NCI-H2227 treated with DMSO at 0.1 percent for 48 hours (cell line): ENCODE measurements at places on chromosomes 2 and 18.

DNA sequence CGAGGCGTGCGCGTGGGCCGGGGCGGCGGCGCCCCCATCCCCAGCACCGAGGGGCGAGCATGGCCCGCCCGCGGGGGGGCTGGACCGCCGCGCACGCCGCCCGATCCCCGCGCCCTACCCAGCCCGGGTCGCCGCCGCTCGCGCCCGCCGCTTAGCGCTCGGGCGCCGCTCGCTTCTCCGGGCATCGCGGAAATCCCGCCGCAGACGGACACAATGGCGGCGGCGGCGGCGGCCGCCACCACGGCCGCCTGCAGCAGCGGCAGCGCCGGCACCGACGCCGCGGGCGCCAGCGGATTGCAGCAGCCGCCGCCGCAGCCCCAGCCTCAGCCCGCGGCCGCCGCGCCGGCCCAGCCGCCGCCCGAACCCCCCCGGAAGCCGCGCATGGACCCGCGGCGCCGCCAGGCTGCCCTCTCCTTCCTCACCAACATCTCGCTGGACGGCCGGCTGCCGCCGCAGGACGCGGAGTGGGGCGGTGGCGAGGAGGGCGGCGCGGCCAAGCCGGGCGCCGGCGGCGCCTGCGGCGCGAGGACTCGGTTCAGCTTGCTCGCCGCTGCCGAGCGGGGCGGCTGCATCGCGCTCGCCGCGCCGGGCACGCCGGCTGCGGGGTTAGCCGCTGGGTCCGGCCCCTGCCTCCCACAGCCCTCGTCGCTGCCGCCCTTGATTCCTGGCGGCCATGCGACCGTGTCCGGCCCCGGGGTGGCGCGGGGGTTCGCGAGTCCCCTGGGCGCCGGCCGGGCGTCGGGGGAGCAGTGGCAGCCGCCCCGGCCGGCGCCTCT is 453 bp downstream of the CABLES1 start:
- DNase-seq, result no peak

- no peak for DNase-seq
Measured at GRCh38 chr18:79460481-79461300, 65.0 kb downstream of the NFATC1 start.

- DNase-seq, result no peak
Measured at GRCh38 chr2:200664770-200665494, 79.1 kb downstream of the AOX1 start.

DNA sequence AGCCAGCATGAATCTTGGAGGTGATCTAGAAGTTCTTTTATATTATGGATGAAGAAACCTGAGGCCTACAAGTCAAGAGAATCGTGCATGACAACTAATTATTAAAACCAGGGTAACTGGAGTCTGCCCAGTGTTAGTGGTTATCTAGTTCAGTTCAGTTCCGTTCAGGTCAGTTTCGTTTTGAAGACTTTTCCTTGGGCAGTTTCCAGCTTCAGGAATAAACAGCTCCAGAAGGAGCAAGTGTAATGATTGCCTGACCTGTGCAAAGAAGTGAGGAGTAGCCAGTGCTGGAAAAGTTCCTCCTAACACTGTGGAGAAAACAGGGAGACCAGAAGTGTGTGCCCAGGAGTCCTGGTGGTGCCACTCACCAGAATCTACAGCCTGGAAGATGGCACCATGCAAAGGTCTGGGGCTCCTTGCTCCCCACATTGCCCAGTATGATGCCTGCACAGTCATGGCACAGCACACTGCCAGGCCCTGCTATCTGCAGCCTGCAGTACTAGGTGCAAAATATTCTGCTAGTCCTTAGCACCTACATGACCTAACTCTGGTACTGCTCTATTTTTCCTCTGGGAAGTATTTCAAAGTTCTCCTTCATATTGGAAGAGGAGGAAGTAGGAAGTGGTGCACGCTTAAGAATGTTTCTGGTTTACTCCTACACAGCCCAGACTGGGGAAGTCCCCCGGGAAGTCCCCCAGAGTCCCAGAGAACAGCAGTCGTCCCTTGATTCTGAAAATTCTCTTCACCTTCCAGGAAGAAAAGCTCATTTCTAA is 65.8 kb downstream of the SUMO1 start:
- no peak for DNase-seq

- no peak for DNase-seq
Measured at GRCh38 chr2:168157926-168158325, 89.5 kb downstream of the STK39 start.

GRCh38 chr2:191869178-191869577 is 22.3 kb upstream of the CAVIN2 start:
- DNase-seq, result peak; percentile 86

DNA sequence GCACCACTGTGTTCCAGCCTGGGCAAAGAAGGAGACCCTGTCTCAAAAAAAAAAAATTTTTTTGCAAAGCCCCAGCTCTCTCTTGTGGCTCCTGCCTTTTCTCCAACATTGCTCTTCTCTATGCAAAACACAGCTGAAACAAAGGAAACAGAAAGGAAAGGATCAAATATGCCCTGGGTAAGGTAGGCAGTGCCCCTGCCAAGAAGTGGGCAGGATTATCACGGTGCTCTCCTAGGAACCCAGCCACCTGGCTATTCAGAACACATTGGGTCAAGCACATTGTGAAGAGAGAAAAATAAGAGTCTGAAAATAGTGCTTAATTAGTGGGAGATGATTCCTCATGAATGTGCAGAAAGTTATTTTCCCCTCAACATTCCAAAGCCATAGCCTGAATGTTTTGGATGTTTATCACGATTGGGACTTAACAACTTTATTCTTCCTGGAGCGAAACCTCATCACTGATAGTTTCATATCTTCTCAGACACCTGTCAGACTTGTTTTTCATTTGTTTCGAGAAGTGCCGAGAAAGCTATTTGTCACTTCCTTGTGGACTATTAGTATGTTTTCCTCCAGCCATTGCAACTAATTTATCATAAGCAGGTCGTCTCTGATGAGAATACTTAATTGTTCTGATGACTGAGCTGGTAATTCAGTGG is 42.7 kb upstream of the RPL31 start:
- no peak for DNase-seq

DNA sequence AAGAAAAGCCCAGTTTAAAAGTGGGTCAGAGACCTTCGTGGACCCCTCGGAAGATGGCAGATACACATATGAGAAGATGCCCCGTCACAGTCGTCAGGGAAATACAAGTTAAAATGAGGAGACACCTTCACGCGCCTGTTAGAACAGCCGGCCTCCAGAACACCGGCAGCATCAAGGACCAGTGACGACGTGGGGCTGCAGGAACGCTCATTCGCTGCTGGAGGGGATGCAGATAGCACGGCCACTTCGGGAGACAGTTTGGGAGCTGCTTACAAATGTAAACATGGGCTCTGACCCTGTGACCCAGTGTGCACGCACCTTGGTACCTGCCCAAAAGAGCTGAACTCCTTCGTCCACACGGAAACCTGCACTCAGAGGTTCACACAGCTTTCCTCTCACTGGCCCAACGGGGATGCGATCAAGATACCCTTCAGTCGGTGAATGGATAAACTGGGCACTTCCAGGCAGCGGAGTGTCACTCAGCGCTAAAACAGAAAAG is 83.7 kb upstream of the CTDP1 start:
- DNase-seq, result no peak

DNA sequence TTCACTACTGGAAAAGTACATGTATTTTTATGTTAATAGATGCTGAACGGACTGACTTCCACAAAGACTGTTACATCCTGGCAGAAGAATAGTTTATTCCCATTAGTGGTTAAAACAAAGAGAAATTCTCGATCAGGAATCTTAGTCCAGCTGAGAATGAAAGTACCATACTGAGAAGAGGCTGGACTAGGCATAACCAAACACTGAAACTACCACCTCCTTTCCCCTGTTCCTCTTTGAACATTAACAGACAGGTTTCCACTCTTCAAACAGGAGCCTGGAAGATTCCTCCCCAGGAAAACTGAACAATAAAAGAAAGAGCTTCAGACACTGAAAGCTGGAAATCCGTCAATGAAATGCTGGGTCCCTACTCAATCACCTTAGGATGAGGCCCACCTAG is 25.8 kb downstream of the LDAH start:
- DNase-seq, result no peak

GRCh38 chr2:37858400-37858711 is 66.7 kb upstream of the RMDN2 start:
- DNase-seq, result no peak

DNA sequence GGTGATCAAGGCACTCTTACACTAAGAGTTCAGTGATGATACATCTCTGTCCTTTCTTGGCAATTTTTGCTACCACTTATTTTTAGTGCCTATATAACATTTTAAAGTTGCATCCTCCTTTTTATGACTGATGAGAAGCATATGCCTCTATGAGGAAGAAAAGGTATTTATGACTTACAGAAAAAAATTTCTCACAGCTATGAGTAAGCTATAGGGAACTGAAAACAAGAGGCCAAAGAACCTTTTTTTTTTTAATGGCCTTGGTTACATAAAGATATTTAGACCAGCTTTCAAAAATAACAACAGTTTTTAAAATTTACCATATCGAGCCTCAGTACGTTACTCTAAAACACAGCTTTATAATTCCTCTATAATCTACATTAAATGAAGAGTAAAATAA is 21.3 kb downstream of the MBD5 start:
- no peak for DNase-seq

DNA sequence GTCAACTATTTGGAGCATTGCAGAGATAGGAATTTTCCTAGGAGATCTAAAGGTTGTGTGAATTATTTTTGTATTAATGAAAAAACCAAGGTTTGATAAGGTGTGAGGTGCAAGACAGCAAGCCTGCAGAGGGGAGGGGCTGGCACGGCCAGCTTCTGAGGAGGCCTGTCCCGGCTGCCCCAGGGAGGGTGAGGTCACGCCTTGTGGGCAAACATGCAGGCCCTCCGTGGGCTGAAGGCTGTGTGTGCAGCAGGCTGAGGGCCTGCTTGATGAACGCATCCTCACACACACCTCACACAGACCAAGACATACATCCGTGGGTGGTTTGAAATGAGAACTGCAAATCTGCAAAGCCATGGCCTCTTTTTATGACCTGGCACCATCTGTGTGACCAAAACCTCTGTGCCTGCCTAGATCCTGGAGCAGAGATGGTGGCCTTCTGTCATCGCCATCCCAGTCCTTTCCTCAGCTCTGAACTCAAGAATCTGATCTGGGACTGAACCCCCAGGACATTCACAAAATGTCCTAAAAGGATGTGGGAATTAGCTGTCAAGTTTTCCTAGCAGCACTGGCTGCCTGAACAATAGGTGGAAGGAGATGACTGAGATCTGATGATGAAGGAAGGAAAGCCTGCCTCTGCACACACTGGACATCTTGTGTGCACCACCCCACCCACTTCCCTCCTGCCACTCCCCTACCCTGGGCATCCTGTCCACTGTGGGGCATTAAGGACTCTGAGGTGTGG is 102.4 kb upstream of the MGAT4A start:
- no peak for DNase-seq

GRCh38 chr2:74833418-74834233 is at the start of gene HK2:
HK2 (plus strand) TSS chr2:74834127; CDS start chr2:74834581, 454 bp downstream.
- DNase-seq, result peak; percentile 83

- DNase-seq, result no peak
Measured at GRCh38 chr2:59892398-59892797, 661.1 kb downstream of the BCL11A start.

DNA sequence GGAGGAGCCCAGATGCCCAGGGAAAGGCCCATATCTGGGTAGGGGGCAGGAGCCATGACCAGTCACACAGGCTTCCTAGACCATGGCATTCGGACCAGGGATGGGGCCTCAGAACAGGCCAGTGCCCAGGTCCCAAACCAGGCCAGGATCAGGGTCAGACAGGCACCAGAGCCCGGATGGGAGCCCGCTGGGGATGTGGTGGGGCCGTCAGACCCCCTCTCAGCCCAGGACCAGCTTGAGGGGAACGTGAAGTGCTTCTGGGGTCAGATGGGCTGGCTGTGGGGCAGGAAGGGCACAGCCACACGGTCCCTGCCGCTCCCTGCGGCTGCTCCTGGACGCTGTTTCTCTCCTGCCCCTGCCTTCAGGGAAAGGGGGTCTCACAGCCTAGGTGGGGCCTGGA is 39.1 kb downstream of the SNED1 start:
- DNase-seq, result no peak

GRCh38 chr2:234768608-234769196 is 183.1 kb upstream of the SH3BP4 start:
- no peak for DNase-seq

GRCh38 chr2:25851740-25852503 is 26.4 kb downstream of the ASXL2 start:
- DNase-seq, result peak; percentile 59

- no peak for DNase-seq
Measured at GRCh38 chr2:240478346-240479110, 43.1 kb downstream of the GPC1 start.

GRCh38 chr2:133711201-133711600 is 142.9 kb upstream of the NCKAP5 start:
- DNase-seq, result peak; percentile 12

GRCh38 chr2:69013142-69013839 is at the start of gene ANTXR1:
ANTXR1 (plus strand) TSS chr2:69013179; CDS start chr2:69013500, 321 bp downstream.
- peak; percentile 83 for DNase-seq

DNA sequence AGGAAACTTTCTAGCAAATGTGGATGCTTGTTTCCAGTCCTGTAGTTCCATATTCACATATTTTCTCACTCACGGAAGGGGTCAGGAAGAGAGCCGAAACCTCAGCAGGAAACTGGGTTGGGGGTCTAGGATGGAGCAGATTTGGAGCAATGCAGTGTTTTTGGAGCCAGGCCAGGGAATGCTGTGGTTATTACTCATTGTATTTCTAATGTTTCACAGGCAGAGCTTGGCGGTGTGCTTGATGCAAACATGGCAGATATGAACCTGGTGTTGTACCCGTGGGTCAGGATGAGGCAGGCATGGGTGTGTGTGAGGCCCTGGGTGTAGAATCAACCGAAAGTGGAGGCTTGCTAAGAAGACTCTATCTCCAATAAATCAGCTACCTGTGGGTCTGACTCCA is 34.6 kb upstream of the ACKR3 start:
- no peak for DNase-seq

- no peak for DNase-seq
Measured at GRCh38 chr2:239263231-239263630, 137.6 kb downstream of the HDAC4 start.

GRCh38 chr2:190354003-190354690 is 10.8 kb downstream of the INPP1 start:
- no peak for DNase-seq

DNA sequence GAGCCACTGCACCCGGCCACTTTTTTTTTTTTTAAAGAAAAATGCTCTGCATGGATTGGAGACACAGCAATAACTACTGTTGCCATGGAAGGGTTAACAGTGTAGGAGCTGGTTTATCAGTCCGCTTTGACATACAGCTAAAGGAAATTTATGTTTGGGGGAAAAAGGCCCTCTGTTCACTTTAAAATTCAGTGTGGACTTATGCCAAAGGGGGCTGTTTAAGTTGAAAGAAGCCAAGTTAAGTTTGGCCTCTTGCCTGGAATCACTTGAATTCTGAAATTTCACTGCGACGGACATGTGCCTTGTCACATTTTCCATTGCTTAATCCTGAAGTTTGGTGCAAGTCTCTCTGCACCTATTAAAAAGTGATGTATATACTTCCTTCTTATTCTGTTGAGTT is 3.1 kb downstream of the KCNE4 start:
- DNase-seq, result no peak

DNA sequence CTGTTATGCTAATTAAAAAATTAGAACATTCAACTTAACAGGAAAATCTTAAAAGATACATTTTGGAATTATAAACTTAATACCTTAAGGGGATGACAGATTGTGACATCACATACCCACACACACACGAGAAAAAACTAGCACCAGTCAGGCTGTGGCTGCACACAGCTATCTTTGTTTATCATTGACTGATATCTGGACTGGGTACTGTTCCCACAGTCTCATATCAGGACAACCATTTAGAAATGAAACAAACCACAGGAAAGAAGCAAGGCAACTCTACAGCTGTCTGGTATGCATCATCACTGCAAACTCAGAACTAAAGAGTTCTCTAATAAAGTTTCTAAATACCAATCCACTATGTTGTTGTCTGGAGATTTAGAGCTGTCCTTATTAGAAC is 210.9 kb upstream of the SMAD7 start:
- no peak for DNase-seq
